Stimulated activated CD4-positive, alpha-beta T cell treated with anti-CD3 and anti-CD28 coated beads, Interleukin-12 subunit alpha, Interleukin-12 subunit beta, amount 100 ng/mL, for 4 hours (primary cell): ENCODE measurements at places on chromosomes 12 and 14.

DNA sequence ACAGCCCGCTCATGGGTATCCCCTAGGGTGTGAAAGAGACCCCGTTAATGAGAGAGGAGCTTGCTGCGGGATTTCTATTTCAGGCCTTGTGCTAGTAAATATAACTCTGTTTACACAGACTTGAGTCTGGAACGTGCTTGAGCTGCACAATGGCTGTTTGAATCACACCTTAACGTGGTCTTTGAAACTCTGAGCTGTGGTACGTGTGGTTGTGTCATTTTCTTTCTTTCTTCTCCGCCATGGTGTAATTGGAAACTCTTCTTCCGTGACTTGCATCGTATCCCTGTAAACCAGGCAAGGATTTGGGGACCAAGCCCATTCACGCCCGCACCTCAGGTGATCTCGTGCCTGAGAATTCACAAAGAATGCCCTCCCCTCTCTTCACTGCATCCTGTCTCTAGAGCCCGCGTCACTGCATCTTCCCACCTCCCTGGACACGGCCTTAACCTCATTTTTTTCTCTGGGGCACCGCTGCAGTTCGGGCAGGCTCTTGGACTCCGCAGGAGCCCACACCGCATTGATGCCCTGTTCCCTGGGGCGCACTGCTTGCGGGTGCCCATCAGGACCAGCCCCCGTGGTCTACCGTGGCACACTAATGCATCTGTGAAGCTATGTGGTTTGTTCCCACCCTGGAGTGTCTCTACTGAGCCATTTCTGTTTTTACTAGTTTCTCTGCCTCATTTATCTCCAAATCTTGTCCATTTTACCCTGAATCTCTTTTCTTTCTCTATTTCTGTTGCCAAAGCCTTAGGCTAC is 78.4 kb upstream of the PARP11 start:
- no peak for DNase-seq

DNA sequence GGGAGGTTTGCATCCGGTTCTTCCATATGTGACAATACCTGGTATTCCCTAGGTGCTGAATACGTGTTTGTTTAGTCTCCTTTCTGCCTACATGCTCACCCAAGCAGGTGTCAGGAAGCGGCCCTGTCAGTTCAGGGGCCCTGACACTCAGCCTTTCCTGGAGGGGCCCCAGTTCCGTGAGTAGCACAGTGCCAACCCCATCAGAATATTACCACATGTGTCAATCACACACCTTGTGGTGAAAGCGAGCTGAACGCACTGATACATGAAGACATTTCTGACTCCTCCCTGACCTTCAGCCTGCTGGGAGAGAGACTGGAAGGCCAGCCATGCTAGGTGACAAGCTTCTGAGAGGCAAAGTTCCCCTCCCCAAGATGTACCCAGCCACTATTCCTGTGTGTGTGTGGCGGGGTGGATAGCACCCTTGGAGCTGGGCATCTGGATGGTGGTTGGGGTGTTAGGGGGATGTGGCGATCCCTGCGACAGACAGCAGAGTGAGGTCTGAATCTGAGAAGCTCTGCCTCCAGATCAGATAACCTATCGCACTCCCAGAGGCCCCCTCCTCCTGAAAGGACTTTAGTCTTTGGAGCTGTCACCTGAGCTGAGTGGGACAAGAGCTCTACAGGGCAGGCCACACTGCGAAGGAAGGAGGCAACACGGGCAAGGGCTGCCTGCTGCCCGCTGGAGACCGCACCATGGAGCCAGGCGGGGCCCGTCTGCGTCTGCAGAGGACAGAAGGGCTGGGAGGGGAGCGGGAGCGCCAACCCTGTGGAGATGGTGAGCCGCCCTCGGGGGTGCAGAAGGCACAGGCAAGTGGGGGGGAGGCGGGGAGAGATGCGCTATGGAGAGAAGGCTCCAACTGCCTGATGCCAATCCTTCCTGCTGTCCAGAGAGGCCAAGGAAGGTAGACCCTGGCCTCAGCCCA is at the start of gene SOAT2:
Gene SOAT2, plus strand, starts transcription at position 604 of the 925 bp plus-strand sequence. Its CDS starts 92 bp downstream, at position 696.
- DNase-seq: no peak

DNA sequence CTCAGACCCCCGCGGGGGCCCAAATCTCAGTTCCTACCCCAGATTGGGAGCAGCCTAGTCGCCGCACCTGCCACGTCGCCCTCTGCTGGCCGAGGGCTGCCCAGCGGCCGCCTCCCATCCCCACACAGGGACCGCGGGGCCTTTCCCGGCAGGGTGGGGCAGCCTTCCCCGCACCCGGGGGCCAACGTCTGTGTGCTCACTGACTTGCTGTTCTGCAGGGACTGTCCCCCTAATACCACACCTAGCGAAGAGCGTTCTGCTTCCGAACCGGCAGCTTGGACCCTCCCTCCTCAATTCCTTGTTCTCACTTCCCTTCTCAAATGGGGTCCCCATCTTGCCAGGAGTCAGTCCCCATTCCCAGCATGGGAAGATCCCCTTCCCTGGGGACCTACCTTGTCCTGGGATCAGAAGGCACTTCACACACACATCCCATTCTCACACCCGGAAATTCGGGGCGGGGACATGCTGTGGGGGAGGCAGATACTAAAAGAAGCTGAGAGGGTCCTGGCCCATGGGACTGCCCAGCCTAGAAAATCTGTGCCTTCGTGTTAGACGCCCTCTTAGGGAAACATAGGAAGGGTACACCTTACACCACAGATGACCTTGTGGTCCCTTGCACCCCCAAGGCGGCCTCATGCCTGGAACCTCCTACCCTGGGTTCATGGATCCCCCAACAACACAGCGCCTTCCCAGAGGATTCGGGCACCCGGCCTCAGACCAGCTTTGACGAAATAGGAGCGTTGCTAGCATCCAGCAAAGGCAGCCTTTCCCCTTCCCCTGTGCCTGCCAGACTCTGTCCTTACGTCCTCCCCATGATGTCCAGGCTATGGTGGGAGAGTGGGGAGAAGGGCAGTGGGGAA is 16.4 kb downstream of the ACVRL1 start:
- peak; percentile 65 for DNase-seq

DNA sequence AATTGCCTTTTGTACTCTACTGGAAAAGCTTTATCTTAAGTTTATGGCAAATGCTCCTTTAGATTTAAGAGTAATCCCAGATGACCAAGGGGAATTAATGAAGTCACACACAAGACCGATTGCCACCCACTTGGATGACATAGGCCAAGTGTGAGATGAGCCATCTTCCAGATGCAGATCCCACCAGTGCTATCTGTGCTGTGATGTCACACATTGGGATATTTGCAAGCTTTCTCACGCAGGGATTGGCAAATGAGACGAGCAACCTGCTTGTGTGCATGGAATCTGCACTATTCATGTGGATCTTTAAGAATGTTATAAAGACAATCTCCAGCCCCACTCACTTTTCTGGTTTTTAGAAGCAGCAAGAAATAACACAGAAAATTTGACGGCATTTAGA is 602.1 kb upstream of the TMEM132C start:
- no peak for DNase-seq

DNA sequence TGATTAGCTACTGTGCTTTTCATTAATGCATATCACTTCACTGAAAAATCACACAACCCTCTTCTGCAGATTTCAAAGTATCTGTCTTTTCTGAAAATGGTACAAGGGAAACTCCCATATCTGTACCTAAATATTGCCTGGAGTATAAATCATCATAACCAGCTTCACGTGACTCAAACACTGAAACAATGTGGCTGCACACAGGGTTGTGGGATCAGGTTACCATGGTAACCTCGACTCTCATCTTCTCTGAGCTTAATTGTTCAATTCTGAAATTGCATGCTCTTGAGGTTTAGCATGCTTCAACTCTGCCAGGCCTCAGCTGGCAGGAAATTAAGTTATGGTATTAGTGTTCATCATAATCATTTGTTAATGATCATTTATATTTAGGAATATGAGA is 77.5 kb upstream of the CPSF6 start:
- peak; percentile 11 for DNase-seq

GRCh38 chr12:28239918-28240317 is 49.7 kb downstream of the CCDC91 start:
- no peak for DNase-seq

- no peak for DNase-seq
These were observed 6.9 kb upstream of the CMKLR1 start for GRCh38 chr12:108345716-108346633.

- peak; percentile 69 for DNase-seq
These were observed 1180.6 kb downstream of the VRK1 start for GRCh38 chr14:97977651-97978261.

GRCh38 chr12:133227281-133227852 is 8.3 kb downstream of the ANHX start:
- no peak for DNase-seq

GRCh38 chr14:103453791-103454190 is 68.6 kb downstream of the MARK3 start:
- DNase-seq: no peak

GRCh38 chr14:64940336-64940910 is 2.1 kb downstream of the GPX2 start:
- no peak for DNase-seq

- no peak for DNase-seq
These were observed 17.8 kb upstream of the HIF1A start for GRCh38 chr14:61677479-61677878.
